ENCODE measurements at places on chromosomes 16 and 17. TPM values are rescaled to one million over a fixed set of nuclear protein-coding genes. Genes with fewer than 3 reads are reported as not detected.

DNA sequence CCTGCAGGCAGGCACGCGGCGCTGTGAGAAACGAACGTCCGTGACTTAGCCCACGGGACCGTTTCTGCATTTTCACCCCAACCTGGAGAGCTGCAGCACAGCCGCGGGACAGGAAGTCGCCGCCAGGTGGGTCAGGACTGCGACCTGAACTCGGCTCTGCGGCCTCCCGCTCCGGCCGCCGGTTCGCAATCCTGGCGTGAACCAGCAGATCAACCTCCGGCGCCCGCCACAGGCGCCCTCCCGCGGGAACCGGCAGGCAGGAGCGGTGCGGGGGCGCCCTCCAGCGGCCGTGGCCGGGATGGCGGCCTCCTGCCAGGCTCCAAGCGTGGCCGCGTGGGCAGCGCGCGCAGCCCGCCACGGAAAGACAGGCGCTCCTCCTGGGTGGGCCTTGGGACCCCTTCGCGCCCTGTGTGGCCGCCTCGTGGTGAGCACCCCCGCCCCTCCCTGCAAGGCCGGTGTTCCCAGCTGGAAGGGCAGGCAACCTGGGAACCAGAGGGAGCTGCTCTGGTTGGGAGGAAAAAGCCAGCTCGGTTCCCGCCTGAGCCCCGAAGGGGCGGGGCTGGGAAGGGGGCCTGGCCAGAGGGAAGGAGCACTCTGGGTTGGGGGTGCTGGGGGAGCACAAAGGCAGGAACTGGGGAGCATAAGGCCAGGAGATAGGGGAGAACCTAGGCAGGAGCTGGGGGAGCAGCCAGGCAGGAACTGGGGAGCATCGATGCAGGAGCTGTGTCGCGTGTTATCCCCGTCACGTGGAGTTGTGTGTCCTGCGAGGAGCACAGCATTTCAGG lies 28.2 kb downstream of the ACTG1 start:
- DNase-seq: peak; percentile 97

DNA sequence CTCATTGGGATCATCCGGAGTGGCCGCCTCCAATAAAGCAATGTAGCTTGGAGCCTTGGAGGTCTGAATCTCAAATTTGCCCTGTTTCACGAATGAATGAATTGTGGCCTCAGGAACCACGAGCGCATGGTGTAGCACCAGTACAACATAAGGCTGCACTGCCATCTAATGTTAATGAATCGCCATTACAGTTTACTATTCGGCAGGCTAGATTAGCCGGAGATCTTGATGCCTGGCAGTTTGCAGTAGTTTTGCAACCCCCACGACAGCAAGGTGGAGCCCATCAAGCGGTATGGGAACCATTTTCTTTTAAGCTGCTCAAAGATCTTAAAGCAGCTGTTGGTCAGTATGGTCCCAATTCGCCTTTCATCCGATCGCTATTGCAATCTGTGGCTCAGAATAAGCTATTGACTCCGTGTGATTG lies 18.8 kb downstream of the ALOX15B start:
- DNase-seq: peak; percentile 78

DNA sequence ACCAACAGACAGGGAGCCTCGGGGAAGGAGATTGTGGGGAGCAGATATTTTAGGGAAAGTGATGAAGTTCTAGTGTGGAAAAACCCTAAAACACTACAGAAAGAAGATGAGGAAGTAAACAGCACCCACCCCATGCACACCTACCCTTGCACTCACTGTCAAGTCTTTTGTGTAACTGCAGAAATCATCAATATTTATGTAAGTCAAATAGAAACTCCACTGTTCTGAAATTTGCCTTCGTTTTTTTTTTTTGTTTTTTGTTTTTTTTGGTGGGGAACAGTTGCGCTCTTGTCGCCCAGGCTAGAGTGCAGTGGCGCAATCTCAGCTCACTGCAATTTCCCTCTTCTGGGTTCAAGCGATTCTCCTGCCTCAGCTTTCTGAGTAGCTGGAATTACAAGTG lies 273.4 kb downstream of the CPPED1 start:
- no peak for DNase-seq

DNA sequence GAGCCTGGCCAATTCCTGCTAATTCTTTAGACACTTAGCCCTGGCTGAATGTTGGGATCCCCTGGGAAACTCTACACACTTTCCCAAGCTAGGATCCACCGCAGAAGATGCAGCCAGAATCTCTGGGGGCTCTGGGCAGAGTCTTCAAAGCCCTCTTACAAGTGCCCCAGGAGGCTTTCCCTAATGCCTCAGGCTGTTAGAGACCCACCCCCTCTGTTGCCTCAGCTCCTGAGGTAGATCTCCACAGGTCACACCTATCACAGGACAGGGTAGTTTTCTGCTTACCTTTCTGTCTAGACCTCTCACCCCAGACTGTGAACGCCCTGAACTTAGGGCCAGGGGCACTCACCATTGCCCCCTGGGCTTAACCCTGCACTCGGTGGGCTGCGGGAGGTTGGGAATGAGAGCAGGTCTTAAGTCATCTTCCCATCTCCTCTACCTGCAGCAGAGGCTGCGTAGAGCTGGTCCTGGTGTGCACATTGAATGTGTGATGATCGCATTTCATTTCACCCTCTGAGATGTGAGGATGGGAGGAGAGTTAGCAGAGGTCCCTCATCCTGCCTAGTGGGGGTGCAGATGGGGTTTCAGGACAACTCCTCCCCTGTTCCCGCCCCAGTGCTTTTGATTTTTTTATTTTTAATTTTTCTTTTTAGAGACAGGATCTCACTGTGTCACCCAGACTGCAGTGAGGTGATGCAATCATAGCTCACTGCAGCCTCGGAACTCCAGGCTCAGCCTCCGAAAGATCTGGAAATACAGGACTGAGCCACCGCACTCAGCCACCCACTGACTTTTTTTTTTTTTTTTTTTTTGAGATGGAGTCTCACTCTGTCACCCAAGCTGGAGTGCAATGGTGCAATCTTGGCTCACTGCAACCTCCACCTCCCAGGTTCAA lies 89.0 kb upstream of the LHX1 start:
- peak; percentile 55 for DNase-seq

DNA sequence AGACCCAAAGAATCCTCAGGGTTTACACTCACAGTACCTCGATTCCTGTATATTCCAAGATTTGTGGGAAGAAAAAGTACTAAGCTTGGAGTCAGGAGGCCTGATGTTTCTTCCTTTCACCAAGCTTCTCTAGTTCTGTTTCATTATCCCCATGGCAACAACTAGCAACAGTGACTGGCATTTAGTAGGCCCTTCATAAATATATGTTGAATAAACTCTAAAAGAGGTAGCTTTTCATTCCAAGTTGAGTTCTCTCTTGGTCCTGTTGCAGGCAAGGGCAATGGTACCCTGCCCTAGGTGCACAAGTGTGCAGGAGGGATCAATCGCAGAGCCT lies 527 bp upstream of the UBE2Z start:
- DNase-seq: no peak

The ITGB4 gene
- total RNA-seq: 39.4 TPM

The TRPV2 gene
- total RNA-seq: 40.8 TPM
